ENCODE measurements at places on chromosomes 6 and 20.

DNA sequence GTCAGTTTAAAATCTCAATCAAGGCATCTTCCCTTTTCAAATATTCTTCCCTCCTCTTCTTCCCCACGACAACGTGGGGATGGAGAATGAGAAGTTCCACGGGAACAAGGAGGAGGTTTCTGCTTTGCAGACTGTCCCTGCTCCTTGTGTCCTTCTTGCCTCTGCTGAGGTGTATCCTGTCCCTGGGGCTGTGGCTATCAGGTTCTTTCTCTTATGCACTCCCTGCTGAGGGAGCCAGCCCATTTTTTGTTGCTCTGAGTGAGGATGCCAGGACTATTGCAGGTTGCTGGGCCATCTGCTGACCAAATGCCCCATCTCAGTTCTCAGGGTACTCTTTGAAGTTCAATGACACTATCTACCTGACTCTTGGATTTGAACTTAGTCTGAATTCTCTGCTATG lies 533.6 kb downstream of the RNF144B start:
- DNase-seq = no peak

- DNase-seq = peak; percentile 33
Observed at GRCh38 chr20:37901654-37902503, 1.0 kb upstream of the VSTM2L start.

GRCh38 chr6:100691972-100692371 lies 189.2 kb downstream of the ASCC3 start:
- DNase-seq = no peak

- no peak for DNase-seq
Observed at GRCh38 chr20:54351371-54352136, 123.8 kb upstream of the DOK5 start.

DNA sequence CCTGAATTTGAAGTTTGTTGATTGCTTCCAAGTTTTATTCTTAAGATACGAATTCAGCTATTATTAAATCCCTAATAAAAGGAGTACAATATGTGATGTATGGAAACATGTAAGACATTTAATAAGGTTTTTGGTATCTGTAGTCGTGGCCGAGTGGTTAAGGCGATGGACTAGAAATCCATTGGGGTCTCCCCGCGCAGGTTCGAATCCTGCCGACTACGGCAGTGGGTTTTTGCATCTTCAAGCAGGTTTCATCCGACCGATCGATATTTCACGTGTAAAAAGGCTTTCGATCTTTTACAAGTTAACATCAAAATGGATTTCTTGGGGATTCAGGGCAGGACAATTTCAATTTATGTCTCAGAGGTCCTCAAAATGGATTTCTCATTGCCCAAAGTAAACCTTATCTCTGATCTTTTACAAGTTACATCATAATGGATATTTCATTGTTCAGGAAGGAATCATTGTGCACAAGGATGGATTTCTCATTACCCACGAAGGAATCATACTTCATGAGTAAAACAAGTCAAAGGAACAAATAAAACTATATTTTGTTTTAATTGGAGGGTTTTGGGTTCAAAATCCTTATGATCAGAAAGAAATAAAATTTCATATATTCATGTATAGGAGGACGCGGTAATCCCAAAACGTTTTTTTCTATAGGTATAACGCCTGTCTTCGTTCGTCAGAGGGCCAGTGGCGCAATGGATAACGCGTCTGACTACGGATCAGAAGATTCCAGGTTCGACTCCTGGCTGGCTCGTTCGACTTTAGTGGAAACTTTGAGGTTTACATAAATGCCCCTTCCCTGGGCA lies 37.3 kb upstream of the BTN3A2 start:
- DNase-seq = peak; percentile 42

DNA sequence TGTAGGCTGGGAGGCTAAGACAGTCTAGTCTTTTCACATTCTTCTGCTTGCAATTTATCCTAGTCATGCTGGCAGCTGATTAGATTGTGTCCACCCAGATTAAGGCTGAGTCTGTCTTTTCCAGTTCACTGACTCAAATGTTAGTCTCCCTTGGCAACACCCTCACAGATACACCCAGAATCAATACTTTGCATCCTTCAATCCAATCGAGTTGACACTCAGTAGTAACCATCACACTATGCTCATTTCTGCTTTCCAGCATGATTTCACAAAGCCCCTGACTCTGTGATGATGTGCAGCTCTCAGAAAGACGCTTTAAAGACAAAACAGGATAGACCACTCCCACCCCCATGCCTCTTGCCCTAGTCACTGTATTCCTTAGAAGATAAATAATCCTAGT lies 693.0 kb downstream of the HTR1B start:
- no peak for DNase-seq

- no peak for DNase-seq
Observed at GRCh38 chr20:17843246-17844132, 125.1 kb downstream of the SNX5 start.

DNA sequence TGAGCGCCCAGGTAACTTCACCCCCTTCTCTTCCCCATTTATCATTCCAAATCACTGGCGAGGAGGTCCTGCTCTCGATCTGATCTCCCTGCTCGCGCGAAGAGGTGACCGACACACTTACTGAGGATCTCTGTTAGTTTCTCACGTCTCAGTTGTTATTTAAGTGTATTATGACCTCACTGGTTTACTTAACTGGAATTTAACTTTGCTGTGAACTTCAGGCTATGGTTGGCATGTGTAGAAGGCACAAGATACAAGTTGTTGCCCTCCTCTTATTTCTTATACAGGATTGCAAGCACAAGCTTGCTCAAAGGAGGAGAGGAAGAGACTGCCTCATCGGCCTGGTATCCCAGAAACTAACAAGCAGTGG lies 1.2 kb downstream of the RNF217 start:
- DNase-seq = no peak

DNA sequence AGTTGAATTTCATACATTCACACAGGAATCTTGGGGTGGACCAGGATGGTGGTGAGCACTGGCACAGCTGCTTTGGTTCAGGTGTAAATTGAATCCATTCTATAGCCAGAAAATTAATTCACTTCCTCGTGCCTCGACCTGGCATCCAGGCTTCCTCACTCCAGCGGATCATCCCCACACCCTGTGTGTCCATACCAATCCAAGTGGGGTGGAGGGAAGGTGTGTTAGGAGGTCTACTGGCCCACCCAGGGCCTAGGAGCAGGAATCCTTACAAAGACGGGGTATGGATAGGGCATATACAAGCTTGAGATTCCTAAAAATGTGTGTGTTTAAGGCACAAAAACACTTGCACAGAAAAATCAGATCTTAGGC lies 81.8 kb upstream of the SLC24A3 start:
- DNase-seq = no peak

Data from progenitor cell of endocrine pancreas (in vitro differentiated cells).